ENCODE measurements at places on chromosomes 16 and 17.

DNA sequence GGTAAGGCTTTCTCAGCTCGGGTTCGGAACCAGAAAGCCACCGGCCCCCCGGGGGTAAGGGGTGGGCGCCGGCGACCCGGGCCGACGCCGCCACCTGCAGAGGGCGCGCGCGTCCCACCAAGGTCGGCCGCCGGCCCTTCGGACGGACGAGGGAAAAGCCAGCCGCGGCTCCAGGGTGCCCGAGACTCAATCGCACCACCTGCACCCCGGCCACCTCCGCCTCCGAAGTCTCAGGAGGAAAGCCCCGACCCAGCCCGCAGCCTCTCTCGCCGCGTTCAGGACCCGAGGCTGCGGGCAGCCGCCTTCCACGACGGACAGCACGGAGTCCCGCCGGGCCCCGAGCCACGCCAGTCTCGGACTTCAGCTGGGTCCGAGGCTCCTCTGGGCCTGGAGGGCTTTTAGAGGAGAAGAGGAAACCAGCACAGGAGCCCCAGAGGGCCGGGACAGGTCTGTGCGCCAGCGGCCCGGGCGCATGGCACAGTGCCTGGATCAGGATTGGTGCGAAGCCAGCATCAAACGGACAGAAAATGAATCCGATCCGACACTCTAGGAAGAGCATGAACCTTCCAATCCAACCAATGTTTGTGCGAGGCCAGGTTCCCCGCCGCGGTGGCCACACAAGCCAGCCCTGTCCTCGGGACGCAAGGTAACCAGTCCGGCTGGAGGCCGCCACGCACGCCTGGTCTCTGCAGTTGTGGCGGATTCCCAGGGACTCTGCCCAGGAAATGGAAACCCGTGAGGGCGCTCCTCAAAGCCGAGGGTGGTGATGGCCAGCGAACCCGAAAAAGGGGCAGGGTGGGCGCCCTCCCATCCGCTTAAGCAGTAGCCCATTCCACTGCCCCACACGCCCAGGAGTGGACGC lies 6.7 kb downstream of the CBX8 start:
- no peak for DNase-seq

- DNase-seq = no peak
These were observed 47.8 kb downstream of the SREBF1 start for GRCh38 chr17:17788967-17789366.

DNA sequence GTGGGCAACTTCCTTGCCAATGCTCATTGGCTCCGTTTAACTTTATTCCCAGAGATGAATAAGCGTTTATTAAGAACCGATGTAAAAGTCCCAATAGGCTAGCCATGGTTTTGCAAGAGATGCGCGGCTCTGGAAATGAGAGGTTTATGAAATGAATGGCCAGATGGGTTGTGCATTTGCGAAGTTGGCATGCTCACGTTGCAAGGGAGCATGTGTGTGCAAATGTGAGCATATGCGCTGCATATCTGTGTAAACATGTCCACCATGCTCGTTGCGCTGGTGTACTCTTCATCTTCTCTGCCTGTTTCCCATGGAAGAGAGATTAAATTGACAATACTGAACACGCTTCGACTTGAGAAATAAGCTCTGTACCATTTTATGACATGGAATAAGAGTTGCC lies 848.6 kb upstream of the RBFOX1 start:
- DNase-seq = no peak

- DNase-seq = no peak
These were observed 171.0 kb upstream of the GSE1 start for GRCh38 chr16:85441890-85442670.

GRCh38 chr17:21164216-21164615 lies 37.5 kb downstream of the DHRS7B start:
- no peak for DNase-seq

- no peak for DNase-seq
These were observed 8.9 kb upstream of the WSCD1 start for GRCh38 chr17:6061290-6061689.
